ENCODE measurements at places on chromosomes 5 and 9.

DNA sequence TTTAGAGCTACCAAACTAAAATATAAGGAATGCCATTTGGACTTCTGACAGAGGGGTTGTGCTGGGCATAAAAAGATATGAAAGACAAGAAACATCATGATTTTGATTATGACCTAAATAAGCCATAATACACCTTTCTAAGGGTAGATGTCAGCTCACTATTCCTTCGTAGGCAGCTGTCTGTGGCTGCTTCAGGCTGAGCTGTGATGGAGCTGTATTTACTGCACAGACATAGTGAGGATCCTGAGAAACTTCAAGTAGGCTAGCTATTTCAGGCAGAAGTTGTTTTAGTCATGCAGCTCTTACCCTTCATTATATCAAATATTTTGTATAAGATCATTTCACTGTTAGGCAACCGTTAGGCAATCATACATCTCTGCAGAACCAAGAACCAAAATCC is 511.7 kb downstream of the CDH12 start:
- no peak for DNase-seq

- DNase-seq = no peak
Measured at GRCh38 chr9:116641292-116642059, 45.6 kb upstream of the TRIM32 start.

DNA sequence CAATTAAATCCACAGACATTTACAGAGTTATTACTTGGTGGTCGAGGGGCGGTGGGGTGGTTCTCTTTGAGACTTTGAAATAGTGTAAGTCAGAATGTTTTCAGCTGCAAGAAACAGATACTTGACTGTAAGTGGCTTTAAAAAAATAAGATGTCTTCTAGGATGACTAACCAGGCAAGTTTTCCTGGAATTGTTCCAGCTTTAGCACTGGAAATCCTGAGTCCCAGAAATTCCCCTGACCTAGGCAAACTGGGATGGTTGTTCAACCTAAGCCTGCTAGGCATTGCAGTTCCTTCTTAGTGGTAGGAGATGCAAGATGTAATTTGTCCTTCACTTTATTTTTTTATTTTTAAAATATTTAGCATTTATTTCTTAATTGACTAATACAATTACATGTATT is 169.5 kb upstream of the POC5 start:
- DNase-seq = no peak

- DNase-seq = no peak
Measured at GRCh38 chr5:112025757-112026156, 268.8 kb upstream of the NREP start.

Measured in GM12891 (cell line).